Progenitor cell of endocrine pancreas (in vitro differentiated cells): ENCODE measurements at places on chromosomes 5 and 9. TPM values are rescaled to one million over a fixed set of nuclear protein-coding genes. Genes with fewer than 3 reads are reported as not detected.

DNA sequence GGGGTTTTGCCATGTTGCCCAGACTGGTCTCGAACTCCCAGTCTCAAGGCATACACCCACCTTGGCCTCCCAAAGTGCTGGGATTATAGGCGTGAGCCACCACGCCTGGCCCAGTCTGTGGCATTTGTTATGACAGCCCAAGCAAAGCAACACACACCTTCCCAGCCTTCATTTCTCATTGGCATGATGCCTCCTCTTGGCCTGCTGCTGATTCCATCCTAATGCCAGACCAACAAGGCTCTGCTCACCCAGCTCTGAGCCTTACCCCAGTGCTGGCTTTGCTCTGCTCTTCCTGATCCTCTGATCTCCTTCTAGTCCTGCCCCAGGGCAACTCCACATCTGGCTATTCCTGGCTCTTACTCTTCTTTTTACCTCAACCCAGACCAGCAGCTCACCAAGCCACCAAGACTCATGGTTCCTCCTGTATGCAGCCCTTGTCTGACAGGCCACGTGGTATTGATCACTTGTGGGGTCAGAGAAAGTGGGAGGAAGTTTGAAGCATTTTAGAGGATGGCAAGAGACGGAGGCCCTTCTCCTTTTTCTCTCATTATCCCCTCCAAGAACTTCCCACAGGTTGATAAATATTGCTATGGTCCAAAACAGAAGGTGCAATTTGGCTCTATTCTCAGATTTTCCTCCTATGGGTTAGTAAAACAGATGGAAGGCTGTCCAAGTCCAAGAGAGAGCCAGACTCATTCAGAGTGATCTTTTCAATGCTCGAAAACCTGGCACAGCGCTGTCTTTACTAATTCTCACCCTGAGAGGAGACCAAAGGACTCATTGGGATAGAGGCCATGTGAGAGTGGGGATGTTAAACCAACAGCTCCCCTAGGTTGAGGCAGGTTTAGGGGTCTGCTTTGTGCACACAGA lies 958 bp downstream of the CD180 start:
- no peak for DNase-seq
- H3K27me3 ChIP-seq = no peaks in the 10 kb centered on the region
- peaks cover 4% of the 10 kb centered on the region for H3K4me1 ChIP-seq

- no peak overlapping the region for H3K4me3 ChIP-seq
- H3K27ac ChIP-seq = no peak overlapping the region
- H3K36me3 ChIP-seq = no peaks in the 10 kb centered on the region
- H3K4me1 ChIP-seq = peaks cover 17% of the 10 kb centered on the region
Observed at GRCh38 chr5:139385061-139386049, 2.3 kb upstream of the SLC23A1 start.

GRCh38 chr5:141199359-141200235 lies at the start of gene PCDHB11:
TSS of gene PCDHB11 (plus strand) at chr5:141199627. CDS start at chr5:141199775, 148 bp downstream.
- H3K27ac ChIP-seq = peak within 1 kb of the TSS; percentile 83
- DNase-seq = no peak
- no peaks in the 10 kb centered on the region for H3K4me1 ChIP-seq
- H3K36me3 ChIP-seq = peaks cover 27% of the 10 kb centered on the region
- H3K4me3 ChIP-seq = peak within 1 kb of the TSS; percentile 63

- H3K4me1 ChIP-seq = peaks cover 29% of the 10 kb centered on the region
- no peaks in the 10 kb centered on the region for H3K36me3 ChIP-seq
- peaks cover 4% of the 10 kb centered on the region for H3K27me3 ChIP-seq
- no peak for DNase-seq
- H3K27ac ChIP-seq = peak overlapping the region; percentile 93
- H3K4me3 ChIP-seq = peak overlapping the region; percentile 87
Observed at GRCh38 chr5:98770911-98771322, 2.5 kb upstream of the RGMB start.

ATP10B gene
- 1.6 and 1.7 TPM in 2 replicates for total RNA-seq

CDH9 gene
- total RNA-seq = not detected in 2 replicates
